ENCODE measurements at places on chromosomes 3 and 15.

DNA sequence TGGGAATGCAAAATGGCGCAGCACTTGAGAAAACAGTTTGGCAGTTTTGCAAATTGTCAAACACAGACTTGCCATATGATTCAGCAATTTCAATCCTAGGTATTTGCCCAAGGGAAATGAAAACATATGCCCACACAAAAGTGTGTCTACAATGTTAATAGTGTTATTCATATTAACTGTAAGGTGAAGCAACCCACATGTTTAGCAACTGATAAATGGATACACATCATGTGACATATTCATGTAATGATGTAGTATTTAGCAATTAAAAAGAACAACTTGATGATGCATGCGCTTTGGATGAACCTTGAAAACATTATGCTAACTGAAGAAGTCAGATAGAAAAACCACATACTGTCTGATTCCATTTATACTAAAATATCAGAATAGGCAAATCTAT is 539.0 kb upstream of the PPP2R3A start:
- no peak for DNase-seq

GRCh38 chr3:135982404-135982761 is 16.9 kb downstream of the PPP2R3A start:
- no peak for DNase-seq

- no peak for DNase-seq
Observed at GRCh38 chr3:175297216-175297615, 438.1 kb downstream of the NAALADL2 start.

DNA sequence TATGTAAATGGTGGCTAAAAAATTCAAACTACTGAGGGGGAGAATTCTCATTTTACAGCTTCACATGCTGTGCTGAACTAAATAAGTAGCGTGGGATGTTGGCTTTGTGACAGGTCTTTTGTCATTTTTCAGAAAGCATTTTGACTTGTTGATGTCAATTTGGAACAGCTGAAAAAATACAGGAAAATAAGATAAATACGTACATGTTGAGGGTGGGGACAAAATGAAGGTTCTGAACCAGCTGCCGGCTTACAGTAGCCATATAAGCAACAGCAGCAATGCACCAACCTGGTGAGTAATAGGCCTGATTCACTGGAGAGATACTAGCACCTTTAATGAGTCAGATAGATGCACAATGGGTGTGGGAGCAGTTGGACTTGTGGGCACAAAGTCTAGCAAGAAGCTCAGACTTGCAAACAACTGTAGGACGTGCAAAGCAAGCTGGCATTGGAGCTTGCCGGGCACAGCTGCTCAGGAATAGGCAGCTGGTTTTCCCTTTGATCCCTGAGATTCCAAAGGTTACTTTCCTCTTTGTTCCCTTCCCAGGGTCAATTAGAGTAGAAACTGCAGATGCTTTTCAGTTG is 12.9 kb downstream of the B3GNT5 start:
- DNase-seq: no peak

DNA sequence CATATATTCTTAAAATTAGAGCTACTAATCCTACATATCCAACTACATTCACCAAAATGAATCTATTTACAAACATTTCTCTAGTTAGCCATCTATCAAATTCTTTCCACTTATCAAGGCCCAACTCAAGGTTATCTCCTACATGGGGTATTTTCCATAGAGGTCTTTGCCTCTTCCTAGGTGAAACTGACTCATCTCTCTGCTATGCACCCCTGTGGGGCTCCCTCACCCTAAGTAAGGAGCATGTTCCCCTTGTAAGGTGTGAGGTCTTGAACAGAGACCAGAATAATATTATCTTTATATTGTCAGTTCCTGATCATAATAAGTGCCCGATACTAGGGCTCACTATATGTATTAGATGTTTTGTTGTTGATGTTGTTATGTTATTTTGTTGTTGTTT is 74.6 kb upstream of the TSC22D2 start:
- no peak for DNase-seq

DNA sequence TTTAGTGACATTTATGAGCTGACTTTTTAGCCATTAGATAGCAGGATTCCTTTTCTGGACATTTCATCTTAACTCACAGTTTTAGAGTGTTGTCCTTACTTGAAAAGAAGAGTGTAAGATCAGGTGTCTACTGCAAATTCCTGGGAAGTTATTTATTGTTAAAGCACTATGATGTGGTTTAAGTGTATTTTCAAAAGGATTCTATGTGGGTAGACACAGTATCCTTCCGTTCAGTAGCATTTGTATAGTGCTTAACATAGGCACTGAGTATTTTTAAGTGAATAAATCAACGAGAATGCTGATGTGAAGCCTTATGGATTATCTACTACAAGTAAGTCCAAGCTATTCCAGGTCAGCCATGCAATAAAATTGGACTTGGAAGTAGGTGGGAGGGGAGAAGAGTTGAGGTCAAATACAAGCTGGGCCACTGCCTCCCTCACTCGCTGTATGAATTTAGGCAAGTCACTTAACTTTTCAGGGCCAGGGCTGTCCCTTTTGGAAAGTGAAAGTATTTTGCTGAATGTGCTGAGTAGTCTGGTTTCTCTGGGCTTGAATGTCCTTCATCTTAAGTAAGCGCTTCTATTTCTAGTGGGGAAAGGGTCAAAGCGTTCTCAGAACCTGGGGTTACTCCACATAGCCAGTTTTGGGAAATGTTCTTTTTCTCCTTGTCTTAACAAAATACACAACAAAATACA is 48.6 kb downstream of the GAP43 start:
- no peak for DNase-seq

GRCh38 chr15:65421360-65422215 is 1.2 kb downstream of the IGDCC4 start:
- DNase-seq: no peak

GRCh38 chr3:137103739-137104138 is 146.0 kb downstream of the IL20RB start:
- no peak for DNase-seq

GRCh38 chr3:56706629-56707028 is 23.6 kb upstream of the TASOR start:
- no peak for DNase-seq

GRCh38 chr3:107939691-107940442 is 151.0 kb downstream of the CD47 start:
- DNase-seq: no peak

DNA sequence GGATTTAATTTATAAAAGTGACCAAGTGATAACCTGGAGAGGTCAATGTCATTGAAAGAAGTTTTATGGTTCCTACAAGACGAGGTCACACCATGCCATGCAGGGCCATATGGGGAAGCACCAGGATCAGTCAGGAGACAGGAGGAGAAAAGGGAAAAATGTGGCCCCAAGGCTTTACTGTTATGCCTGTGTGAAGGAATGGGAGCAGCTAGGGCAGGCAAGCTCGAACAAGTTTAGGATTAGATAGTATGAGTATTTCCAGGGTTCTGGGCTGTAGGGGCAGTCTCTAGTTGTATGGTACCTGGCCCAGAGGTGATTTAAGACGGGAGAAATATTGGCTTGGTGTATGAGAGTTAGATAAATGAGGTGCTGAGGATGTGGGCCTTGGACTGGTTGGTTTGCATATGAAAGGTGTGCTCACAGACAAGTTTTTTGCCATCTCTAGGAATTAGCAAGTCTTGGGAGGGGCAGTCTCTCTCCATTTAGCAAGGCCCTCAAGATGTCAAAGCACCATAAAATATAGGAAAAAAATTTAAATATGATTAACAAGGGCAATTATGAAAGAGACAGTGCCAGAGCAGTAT is 36.3 kb upstream of the DCLK3 start:
- no peak for DNase-seq

GRCh38 chr3:39419742-39420315 is 13.3 kb downstream of the RPSA start:
- DNase-seq: no peak
